ENCODE measurements at places on chromosomes 2 and 18.

GRCh38 chr2:197181491-197181890 lies 129.1 kb downstream of the ANKRD44 start:
- no peak for DNase-seq

DNA sequence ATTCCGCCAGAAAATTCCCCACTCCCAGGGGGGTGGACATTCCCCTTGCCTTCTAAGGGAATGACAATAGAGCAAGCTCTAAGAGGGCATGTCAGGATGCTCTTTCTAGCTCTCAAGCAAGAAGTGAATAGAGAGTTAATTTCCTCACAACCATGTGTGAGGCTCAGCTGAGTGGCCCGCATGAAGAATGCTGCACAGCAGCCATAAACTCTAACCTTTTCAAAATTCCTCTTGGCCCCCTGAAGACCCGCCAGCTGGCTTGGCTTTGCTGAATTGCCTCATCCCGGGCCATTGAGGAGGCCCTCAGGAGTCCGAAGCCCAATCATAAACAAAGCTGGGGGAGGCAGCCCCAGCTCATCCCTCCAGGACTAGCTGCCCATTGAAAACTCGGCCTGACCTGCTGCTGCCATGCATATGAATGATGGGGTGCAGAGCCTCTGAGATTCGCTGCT lies 38.2 kb downstream of the NRP2 start:
- DNase-seq, result no peak

DNA sequence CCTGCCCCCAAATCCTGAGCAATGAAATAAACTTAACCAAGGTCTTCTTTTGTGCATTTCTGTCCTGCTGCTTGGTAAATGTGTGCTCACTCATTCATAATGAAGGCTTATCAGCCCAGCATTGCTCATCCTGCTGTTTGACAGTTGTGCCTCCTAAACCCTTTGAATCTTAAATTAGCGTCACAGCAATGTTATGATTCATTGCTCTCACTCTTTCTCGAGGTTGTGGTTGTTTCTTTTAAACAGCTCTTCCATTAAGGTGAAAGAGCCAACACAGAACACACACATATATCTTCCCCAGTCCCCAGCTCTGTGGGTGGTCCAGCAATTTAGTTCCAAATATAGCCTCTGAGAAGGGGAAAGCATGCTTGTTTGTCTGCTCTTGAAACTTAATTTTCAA lies 84.0 kb downstream of the EVA1A start:
- no peak for DNase-seq

DNA sequence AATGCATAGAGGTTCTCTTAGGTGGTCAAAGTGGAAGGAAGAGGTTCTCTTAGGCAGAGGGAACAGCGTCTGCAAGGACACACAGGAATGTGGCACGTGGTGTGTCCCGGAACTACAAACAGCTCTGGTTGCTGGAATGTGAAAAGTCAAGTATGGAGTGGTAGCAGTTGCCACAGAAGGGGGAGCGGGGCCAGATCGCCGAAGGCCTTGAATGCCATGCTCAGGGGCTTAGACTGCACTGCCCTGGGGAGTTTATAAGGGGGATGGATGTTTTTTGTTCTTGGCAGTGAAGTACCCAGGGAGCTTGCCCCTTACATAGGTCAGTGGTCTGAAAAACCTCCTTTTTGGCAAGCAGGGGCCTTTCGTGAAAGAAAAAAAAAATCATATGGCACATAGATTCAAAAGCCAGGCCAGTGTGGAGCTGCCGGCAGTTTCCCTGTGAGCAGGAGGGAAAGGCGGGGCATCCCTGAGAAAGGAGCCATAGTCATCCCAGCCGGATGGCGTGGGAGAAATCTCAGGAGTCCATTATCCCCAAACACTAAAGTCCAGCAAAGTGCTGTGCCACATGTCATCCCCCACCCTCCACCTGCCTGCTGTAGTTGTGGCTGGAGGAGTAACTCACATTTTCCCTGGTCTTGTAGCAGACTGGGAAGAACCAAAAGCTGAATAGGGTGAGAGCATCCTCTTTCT lies 45.4 kb downstream of the GORASP2 start:
- DNase-seq, result no peak

- no peak for DNase-seq
Observed at GRCh38 chr2:24241528-24241927, 66.7 kb downstream of the FAM228A start.

Measured in stimulated activated CD4-positive, alpha-beta T cell treated with anti-CD3 and anti-CD28 coated beads, TNF-alpha, amount 100 ng/mL, for 24 hours (primary cell).